NCI-H1930 (cell line): ENCODE measurements at places on chromosomes 7 and 10.

DNA sequence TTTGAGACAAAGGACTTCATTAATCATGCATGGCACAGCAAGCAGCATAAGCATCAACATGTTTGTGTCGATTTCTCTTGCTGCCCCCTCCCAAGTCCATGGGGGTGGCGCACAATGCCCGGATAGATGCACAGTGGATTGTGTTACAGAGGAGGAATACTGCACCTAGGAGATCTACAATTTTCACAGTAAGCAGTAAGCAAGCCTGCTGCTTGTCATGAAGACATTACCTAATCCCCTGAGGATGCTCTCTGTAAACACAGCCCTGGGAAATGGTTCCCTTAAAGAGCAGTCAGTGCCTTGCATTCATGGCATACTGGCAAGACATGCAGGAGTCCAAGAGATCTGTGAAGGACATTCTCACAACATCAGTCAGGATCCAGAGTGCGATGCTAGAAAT is 137.7 kb downstream of the ETV1 start:
- peak; percentile 25 for DNase-seq

DNA sequence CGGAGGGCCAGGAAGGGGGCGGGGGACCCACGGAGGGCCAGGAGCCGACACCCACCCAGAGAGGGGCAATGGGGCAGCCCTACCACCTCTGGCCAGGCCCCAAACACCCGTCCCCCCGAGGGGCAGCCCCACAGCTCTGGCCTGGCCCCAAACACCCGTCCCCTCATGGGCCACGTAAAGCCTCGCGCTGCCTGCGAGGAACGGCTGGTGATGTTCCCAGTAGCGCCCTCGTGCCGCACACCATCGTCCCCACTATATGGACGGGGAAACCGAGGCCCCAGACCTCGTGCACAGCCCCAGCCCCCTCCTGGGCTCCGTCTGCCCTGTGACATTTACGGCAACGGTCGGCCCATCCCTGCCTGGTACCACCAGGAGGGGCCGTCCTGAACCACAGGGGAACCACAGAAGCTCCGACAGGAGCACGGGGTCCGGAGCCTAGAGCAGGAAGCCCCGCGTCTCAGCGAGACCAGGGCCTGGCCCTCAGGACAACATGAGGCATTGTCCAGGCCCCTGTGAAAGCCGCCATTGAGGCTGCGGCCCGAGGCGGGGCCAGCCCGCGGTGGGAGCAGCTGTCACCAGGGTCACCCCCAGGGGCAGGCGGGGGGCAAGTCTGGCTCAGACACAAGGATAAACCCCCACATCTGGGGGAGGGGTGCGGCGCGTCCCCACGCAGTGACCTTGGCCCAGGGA is 35.6 kb downstream of the GET4 start:
- DNase-seq = no peak

- DNase-seq = no peak
Observed at GRCh38 chr7:49839863-49840645, 66.6 kb downstream of the VWC2 start.

DNA sequence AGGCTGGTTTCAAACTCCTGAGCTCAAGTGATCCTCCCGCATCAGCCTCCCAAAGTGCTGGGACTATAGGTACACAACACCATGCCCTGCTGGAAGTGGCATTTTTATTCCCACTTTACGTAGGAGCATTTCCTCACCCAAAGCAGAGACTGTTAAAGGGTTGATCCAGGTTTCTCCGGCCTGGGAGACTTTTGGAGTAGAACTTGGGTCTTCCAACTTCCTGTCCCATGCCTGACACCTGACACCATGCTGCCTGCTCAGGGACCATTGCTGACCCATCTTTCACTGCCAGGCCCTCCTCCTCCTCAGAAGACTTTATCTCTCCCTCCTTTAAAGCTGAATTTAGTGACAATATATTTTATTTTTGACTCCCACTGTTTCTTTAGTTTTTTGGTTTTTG is 302.0 kb upstream of the LYZL1 start:
- DNase-seq = no peak

GRCh38 chr7:38950309-38950708 is 27.4 kb upstream of the POU6F2 start:
- no peak for DNase-seq

GRCh38 chr10:86665868-86666267 is 2.4 kb upstream of the LDB3 start:
- DNase-seq = no peak

DNA sequence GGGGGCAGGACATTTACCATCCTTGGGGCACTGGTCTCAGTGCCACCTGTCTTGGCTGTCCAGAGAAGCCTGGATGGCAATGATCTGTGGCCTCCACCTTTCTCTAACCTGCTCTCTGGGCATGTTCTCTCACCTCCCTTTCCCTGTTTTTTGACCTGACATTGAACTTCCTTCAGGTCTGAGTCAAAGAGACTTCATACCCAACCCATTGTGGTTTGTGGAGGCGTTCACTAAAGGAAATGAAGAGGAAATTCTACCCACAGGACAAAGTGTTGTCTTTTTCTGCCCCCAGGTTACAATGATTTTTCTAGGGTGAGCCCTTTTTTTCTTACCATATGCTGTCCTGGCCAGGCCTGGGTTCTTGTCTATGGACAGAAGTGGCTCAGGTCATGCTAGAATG is 76.6 kb downstream of the CYP26A1 start:
- DNase-seq = no peak

DNA sequence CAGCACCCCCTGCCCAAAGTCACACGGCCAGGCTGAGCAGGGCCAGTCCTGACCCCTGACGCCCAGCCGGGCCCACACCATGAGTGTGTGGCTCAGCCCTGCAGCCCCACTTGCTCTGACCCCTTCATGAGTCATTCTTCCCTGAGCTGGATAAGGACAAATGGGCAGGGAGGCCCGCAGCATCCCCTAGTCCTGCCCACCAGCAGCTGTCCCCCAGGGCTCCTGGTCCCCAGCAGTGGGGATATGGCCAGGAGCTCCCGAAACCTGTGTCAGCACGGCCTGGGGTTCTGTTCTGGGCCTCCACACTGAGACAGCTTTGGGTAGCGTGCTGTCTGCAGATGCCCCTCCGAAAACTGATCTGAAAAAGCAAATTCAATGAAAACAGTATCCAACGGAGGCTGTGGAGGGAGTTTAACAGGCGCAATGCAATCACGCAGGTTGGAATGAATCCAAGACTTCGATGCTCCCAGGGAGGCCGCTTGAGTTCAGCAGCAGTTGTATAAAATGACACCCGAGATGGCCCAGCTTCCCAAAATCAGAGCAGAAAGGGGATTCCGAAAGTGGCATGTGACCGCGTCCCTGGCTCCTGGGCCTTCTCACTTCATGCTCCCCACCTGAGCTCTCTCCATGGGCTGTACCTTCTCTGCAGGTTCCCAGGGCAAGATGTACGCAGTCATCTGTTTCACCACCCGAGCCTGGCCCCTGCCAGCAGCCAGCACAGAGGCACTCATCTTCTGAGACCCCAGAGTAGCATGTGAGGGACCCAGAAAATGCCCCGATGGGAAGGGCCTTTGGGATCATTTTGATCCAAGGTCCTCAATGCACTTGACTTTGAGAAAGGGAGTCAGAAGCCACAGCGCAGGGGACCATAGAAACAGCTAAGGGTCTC is 214.1 kb downstream of the USP6NL start:
- no peak for DNase-seq
